ENCODE measurements at places on chromosomes 5 and 9.

- DNase-seq = no peak
Observed at GRCh38 chr5:58410441-58410840, 49.4 kb downstream of the PLK2 start.

DNA sequence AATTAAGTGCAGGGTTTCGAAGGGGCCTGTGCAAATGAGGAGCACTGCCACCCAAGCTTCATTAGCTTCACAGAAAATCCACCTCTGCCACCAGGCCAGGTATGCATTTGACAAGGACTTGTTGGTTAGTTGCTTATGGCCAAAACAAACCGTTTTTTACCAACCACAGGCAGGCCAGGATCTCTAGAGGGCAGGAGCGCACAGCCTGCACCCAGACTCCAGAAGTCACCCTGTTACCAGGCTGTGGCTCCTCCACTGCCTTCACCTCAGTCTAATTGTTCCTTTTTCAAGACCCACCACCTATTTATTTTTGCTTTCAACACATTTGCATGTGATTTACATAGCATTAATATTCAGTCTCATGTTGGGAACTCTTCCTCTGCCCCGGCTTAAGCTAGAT, 78.3 kb upstream of the HSPA9 start:
- DNase-seq = no peak

DNA sequence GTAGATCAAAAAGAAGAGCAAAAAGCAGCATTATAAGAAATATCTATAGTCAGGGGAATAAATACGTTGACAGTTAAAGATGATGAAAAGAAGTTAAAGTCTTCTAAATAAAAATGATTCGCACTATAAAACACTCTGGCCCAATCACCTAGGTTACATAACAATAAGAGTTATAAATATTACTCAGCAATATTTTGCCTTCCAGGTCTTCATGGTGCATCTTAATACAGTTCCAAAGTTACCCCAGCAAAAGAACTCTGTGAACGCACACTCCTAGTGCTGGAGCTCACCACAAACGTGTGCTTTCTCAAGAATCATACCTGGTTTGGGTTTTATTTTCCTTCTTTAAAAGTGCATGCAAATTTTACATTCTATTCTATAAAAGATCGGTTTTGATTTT, 44.7 kb downstream of the EPB41L4A start:
- DNase-seq = no peak

DNA sequence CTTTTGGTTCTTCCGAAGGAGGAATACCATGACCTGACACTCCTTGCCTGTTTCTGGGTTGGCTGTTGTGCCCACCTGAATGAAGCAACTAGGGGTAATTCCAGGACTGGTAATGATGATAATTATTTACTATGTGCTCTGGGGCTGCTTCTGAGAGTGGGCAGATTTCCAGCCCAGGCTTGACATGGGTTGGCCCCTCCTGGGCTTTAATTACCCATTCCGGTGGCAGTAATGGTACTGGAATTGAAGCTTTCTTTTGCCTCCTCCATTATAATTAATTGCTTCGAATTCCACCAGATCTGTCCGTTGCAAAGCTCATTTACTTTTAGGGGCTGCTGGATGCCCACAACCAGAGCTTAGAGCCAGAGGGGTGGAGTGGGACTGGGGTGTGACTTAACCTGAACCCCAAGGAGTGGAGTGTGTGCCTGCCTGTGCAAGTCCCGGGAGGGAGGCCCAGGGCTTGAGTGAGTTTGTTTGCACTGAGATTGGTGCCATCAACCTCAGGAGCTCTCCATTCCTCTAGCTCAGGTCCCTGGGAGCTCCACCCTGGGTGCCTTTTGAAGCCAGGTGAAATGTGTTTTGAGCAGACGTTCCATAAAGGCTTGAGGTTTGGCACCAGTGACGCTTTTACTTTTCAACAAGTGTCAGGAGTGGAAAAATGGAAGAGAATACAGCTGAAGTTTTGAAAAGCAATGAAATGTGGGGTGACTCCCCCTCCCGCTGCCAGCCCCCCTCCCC, 214.6 kb downstream of the PDZD2 start:
- DNase-seq = no peak

- DNase-seq = no peak
Observed at GRCh38 chr5:151958111-151958510, 33.5 kb upstream of the GLRA1 start.

DNA sequence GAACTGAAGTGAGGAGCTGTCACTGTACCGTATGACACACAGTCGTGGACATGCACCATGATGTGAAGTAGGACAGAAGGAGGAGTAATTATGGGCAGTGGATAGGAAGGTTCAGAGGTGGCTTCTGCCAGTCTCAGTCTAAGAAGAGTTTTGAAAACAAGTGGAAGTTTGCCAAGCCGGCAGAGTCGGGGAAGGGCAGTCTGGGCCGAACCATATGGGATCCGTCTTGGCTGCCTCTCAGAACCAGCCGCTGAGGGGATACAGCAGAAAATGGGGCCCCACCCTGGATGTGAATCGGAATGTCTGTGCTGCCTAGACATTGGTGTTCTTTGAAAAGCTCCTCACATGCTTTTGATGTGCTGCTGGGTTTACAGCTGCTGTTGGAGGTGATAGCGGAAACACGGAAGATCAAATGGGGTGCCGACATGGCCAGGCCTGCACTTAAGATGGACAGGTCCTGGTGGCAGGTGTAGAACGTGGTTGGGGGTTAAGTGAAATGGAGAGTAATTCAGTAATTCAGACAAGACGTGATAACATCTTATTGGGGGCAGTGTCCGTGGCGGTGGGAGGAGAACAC, 11.2 kb downstream of the SNX18 start:
- no peak for DNase-seq

GRCh38 chr9:114314256-114314867, 8.5 kb upstream of the ORM1 start:
- DNase-seq = no peak

DNA sequence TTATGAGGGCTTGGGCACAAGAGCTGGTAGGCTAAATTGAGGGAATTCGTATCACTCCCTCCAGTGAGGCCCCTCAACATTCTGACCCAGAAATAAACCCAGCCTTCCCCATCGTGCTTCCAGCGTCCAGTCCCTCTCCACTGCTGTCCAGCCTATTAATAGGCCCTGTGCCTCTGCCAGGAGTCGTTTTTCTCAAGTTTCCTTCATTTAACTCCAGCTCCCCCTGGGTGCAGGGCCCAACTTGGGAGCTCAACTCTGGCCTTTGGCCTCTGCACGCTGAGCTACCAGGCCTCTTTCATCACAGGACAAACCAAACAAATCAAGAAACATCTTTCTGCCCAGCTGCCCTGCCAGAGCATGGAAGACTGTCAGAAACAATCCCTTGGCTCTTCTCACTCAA, 10.0 kb downstream of the HBEGF start:
- DNase-seq = no peak

DNA sequence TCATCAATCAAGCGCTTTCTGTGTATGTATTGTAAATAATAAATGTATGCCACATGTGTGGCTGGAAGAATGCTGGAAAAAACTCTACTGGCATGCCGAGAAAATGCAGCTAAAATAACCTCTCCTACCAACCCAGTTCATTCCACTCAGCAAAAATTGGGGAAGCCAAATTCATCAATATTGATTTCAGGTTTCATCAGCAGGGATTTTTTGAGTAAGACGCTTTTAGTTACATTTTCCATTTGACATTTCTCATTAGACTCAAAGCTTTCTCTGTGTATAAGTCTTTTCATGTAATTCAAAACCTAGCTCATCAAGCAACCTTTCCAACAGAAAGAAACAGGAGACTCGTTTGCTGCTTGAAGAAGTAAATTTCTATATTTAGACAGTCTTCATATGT, 338.1 kb downstream of the DMRT2 start:
- DNase-seq = no peak

DNA sequence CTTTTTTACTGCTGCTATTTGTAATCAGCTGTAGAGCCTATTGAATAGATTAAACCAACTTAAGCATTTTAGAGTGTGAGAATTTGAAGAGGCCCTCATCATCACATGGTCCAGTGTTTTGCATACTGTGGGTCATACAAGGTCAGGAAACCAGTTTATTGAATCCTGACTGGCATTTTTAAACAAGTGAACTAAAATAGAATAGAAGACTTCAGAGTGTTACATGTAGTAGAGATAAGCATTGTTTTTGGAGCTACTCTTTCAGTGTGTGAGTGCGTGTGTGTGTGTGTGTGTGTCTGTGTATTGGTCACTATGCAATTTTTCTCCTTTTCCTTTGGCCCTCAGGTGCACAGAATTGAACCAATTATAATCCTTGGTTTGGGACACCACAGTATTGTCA, 114.4 kb downstream of the SLC28A3 start:
- DNase-seq = no peak

DNA sequence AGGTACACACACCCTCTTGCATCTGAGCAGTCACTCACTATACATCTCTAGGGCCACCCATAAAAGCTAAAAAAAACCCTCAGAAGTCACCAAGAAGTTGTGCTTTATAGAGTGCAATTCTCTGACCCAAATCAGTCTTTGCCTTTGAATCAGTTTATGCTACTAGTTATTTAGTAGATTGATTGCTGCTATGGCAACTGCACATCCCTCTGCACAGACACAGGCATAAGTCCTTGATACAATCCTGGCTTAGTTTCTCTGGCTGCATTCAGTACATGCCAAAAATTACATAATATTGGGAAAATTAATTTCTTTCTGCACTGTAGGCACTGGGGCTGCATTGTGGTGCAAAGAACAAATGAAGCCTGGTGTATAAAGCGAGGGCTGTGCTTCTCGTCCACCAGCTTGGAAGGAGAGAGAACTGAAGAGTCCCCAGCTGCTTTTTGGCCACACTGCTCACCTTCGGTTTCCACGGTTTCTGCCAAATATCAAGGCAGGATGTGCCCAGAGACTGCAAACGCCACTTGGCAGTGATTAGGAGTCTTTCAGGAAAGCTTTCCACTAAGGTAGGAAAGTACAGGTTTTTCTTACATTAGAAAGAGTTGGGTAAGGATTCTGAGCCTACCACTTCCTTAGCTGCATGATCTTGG, 258.4 kb downstream of the ELAVL2 start:
- DNase-seq = no peak

DNA sequence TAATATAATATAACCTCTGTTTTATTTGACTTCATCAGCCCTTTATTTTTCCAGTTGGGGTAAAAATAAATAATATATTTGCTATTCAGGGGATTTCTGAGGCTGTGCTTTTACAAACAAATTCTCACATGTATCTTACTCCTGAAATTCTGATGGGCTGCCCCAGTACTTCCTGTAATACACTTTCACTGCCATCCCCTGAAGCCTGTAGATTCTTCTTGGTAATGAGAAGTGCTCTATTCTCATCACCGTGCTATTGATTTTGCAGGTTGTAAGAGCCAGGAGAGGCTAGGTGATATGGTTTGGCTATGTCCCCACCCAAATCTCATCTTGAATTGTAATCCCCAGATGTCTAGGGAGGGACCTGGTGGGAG, 91.9 kb upstream of the CEP78 start:
- no peak for DNase-seq

- DNase-seq = no peak
Observed at GRCh38 chr9:8570776-8571175, 771.2 kb upstream of the DMAC1 start.

- no peak for DNase-seq
Observed at GRCh38 chr5:160339406-160340130, 27.2 kb upstream of the CCNJL start.

GRCh38 chr5:84063041-84063440, 321.6 kb downstream of the EDIL3 start:
- DNase-seq = no peak

- DNase-seq = no peak
Observed at GRCh38 chr5:98942847-98943246, 14.0 kb upstream of the CHD1 start.

DNA sequence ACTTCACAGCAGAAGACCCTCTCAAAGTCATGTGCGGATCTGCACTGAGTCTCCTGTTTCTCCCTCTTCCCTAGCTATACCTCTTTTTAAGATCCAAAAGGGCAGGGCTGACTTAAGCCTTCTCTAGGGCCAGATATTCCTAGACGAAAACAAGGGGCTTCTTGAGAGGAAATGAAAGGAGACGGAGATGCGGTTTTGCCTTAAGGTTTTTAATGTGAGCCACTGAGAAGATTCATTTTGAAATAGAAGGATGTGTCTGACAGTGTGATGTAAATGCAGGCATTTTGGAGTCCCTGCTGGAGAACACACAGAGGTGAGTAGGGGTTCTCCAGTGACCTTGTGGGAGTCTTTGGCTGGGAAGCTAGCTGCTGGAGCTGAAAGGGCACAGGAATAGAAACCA, 15.6 kb upstream of the IL12B start:
- DNase-seq = no peak

- no peak for DNase-seq
Observed at GRCh38 chr5:60997721-60998120, 52.7 kb downstream of the NDUFAF2 start.

- DNase-seq = no peak
Observed at GRCh38 chr5:56169281-56169680, 63.8 kb downstream of the ANKRD55 start.

GRCh38 chr9:123684393-123685149, 245.4 kb downstream of the DENND1A start:
- no peak for DNase-seq

- no peak for DNase-seq
Observed at GRCh38 chr5:151212406-151212798, 11.5 kb downstream of the CCDC69 start.

GRCh38 chr5:61878471-61878870, 427.5 kb upstream of the KIF2A start:
- DNase-seq = no peak

DNA sequence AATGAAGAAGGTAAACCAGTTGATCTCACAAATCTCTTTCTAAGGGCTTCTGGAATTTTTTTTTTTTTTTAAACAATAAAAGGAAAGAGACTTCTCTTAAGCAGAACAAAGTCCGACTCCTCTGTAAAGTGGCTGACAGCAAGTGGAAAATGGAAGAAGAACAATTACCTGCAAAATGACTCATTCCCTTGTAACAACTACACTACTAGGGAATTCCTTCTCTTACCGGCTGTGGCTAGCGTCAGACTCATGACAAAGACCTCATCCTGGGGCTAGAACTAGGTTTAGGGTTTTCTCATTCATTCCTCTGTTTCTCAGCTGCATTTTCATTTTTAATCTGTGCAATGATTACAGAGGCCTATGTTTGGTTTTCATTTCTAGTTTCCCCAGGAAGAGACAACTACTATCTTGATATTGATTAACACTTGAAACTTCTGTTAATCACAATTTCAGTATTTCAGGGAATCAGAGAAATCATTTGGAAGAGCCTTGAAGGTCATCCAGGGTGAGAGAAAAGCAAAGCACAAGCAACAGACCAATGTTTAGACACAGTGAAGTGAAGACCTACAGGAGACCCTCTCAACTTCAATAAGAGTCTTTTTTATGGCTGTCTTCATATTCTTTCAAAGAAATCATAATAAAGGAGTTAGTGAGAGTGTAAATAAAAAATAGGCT, 437.9 kb downstream of the RAB3C start:
- no peak for DNase-seq

All from stimulated activated CD8-positive, alpha-beta memory T cell treated with anti-CD3 and anti-CD28 coated beads, Interleukin-4, amount 100 ng/mL, for 1 hour (primary cell).